ENCODE measurements at places on chromosomes 2 and 18.

DNA sequence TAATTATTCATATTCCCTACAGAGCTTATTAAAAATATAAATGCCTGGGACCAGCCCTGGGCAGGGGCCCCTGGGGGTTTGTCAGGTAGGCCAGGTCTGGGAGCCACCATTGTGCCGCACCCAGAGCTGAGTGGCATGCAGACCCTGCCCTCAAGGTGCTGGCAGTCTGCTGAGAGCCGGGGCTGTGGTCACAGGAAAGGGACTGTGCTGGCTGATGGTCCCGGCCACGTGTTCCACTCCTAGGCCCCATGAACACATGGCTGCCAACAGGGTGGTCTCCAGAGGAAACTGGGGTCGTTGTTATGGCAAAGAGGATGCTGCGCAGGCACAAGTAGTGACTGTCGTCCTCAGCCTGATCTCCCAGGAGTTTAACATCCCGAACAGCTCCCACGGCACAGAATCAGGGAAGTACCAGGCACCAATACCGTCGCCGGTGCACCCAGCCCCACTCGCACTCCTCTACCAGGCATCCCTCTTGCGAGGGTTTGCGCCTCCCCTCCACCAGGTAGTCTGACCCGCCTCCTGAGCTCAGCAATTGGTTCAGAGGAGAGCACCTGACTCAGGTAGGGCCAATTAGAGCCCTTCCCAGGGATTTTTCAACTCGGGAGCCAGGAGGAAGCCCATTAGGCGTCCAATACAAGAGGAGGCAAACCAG lies 39.2 kb upstream of the BIN1 start:
- DNase-seq: no peak

DNA sequence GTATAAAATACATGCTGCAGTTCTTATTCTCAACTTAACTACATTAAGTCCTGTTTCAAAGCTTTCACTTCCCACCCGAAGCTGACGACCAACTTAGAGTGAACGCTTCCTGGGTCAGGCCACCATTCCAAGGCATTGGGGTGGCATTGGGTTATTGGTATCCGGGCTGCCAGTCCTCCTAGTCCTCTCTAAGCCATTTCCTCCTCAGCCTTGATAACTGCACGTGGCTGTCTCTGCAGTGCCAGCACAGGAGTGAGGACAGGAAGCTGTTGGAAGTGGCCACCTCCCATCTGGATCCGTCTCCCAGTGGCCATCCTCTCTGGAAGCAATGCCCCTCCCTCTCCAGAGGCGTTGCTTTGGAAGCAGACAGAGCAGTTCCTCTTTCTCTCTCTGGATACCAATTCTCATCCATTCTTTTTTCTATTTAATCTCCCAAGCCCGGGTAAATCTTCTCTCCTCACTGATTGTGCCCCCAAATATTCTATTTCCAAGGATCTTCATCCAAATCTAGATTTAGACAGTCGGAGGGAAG lies 354.7 kb downstream of the EIPR1 start:
- no peak for DNase-seq

DNA sequence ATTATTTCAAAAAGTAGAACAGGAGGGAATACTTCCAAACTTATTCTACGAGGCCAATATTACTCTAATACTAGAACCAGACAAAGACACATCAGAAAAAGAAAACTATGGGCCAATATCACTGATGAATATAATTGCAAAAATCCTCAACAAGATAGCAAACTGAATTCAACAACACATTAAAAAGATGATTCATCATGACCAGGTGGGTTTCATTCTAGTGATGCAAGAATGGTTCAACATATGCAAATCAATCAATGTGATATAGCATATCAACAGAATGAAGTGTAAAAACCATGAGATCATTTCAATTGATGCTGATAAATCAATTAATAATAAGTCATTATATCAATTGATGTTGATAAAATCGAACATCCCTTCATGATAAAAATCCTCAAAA lies 22.4 kb upstream of the EML6 start:
- DNase-seq: no peak

DNA sequence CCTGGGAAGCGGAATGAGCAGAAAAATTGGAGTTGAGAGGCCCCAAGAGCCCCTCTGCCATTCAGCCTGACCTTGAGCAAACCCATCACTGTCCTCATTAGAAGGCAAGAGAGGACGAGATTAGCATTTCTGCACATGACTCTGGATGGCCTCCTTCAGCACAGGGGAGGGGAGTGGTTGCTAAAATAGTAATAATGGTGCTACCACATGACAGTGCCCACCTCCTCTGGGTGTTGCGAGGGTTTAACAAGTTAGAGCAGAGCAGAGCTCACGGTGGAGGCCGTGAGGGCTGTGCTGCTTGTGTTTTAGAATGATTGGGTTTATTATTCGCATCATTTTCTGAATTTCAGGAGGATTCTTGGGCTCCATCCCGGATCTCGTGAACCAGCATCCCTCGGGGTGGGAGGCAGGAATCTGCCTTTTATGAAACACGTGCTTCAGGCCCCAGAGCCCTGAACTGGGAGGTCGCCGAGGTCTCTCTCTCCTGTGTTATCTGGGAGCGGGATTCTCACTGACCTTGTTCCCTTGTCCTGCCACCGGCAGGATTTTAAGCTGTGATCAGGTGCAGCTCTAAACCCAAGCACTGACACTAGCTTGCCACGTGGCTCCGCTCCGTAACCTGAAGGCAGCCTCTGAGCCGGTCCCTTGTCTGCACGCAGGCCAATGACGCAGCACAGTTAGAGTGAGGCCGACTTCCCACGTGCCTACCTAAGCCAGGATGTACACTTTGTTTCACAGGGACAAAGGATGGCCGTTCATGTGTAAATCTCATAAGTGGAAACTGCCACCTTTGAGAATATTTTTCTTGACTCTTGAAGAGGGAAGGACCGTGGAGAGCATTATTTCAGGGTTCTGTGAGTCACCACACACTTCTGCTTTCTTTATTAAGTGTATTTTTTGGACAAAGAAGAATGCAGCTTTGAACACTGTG lies 142.3 kb downstream of the ACOXL start:
- no peak for DNase-seq

- DNase-seq: no peak
These were observed 106.0 kb upstream of the RAB12 start for GRCh38 chr18:8503248-8503647.
